Psoas muscle (tissue), 8 donors: ENCODE measurements at places on chromosomes 12 and 14. TPM values are rescaled to one million over a fixed set of nuclear protein-coding genes. Genes with fewer than 3 reads are reported as not detected.

DBX2 gene
- total RNA-seq, result 0.20 TPM

STXBP6 gene
- 2.4 TPM for total RNA-seq

EXD2 gene
- total RNA-seq, result 13.2 TPM

AMDHD1 gene
- total RNA-seq, result 0.20 TPM

CPNE6 gene
- total RNA-seq, result not detected

LTB4R gene
- 2.1 TPM for total RNA-seq

C1QL4 gene
- not detected for total RNA-seq

KRT8 gene
- total RNA-seq, result 0.74 TPM

ADAM21 gene
- total RNA-seq, result 0.10 TPM

GPRC5D gene
- not detected for total RNA-seq

ANKRD33 gene
- total RNA-seq, result not detected

INHBC gene
- not detected for total RNA-seq

CMA1 gene
- 0.38 TPM for total RNA-seq

ACOT6 gene
- total RNA-seq, result not detected

GPR68 gene
- total RNA-seq, result 0.17 TPM

GRCh38 chr12:46391630-46392029 is 19.1 kb upstream of the SLC38A2 start:
- no peak overlapping the region for H3K4me3 ChIP-seq
- no peaks in the 10 kb centered on the region for H3K27me3 ChIP-seq
- no peak for DNase-seq
- peaks cover 33% of the 10 kb centered on the region for H3K4me1 ChIP-seq
- peaks cover 11% of the 10 kb centered on the region for H3K36me3 ChIP-seq
- H3K27ac ChIP-seq, result no peak overlapping the region

DNA sequence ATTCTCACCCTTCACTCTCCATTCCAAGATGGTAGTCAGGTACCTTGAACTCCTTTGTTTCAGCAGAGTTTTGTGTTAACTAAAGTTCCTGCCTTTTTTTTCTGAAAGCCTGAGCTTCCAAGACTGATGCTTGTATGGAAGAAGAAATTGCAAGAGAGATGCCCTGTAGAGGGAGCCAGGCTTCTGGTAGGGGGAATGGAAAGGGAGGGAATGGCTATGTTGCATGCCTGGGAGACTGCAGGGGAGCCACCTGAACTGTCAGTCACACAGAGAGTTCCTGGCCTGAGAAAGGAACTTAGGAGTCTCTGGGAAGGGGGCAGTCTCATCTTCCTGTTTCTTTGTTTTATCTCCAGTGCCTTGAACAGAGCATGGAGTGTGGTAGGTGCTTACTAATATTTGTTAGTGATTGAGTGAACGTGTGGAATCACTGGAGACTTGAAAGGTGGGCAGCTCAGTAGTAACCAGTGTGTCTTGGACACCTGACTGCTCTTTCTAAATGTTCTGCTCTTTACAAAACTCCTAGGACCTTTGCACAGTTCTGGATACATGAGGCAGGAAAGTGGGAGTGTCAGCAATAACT is 132.2 kb downstream of the ANO4 start:
- H3K36me3 ChIP-seq, result no peaks in the 10 kb centered on the region
- no peaks in the 10 kb centered on the region for H3K4me1 ChIP-seq
- no peak for DNase-seq
- no peak overlapping the region for H3K27ac ChIP-seq
- H3K4me3 ChIP-seq, result no peak overlapping the region

DNA sequence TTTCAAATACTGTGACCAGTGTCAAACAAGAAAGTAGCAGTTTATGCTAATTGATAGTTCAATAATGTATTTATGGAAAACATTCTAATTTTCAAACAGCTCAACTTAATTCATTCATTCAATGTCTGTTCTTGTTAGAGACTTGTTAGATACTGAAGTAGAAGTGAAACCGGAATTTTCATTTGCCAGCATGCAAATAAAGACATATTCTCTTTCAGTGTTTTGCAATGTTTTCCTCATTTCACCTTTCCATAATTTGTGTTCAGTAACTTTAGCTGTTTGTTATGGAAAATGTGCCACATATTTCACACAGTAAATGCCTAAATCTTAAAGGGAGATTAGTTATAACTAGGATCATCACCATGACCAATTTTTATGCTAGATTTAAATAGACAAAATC is 21.2 kb downstream of the TAS2R50 start:
- no peak overlapping the region for H3K27ac ChIP-seq
- no peaks in the 10 kb centered on the region for H3K36me3 ChIP-seq
- peaks cover 3% of the 10 kb centered on the region for H3K4me1 ChIP-seq
- DNase-seq, result no peak

- no peak overlapping the region for H3K4me3 ChIP-seq
- no peaks in the 10 kb centered on the region for H3K36me3 ChIP-seq
- H3K4me1 ChIP-seq, result peaks cover 4% of the 10 kb centered on the region
- H3K27me3 ChIP-seq, result no peaks in the 10 kb centered on the region
Measured at GRCh38 chr14:91019673-91020072, 40.8 kb downstream of the RPS6KA5 start.

DNA sequence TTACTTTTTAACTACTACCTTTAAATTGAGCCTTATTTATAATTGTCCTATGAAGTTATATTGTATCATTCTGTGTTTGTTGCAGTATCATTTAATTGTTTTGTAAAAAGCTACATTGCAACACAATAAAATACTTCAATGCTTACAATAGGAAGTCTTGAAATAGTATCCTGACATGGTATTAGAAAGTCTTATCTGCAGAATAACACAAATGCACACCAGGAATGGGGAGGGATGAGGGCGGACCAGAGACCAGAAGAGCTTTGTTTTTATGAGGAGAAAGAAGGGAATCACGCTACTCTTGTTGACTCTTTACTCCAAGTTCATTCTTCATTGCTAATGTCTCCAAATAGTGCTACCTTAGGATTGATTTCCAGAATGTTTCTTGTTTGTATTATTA is 120.2 kb downstream of the MON2 start:
- H3K36me3 ChIP-seq, result peaks cover 65% of the 10 kb centered on the region
- DNase-seq, result no peak
- no peak overlapping the region for H3K4me3 ChIP-seq
- no peaks in the 10 kb centered on the region for H3K4me1 ChIP-seq

DNA sequence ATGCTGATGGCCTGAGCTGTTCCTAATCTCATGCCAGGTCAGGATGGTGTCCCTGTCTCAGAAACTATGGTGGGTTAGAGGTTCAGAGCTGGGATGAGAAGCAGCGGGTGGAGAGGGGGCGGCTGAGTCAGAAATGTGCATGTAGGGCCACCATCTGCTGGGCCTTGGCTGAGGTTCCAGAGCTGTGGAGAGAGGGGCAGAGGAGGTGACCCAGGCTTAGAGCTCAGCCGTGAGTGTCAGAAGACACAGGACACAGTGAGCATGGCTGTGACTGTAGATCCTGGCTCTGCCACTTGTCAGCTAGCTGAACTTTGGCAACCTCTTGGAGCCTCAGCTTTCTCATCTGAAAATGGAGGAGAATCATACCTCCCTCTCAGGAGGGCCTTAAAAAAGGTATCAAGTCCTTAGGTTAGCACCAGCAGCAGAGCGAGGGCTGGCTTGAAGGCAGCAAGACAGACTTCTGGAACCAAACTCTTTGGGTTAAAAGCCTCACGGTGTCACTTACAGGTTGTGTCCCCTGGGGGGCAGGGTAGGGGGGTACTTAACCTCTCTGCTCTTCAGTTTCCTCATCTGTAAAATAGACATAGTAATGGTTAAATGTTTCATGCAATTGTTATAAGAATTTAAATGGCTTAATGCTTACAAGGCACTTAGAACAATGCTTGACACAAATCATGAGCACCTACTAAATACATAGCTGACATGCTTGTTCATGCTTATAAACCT is 34.8 kb downstream of the TMEM229B start:
- no peak overlapping the region for H3K4me3 ChIP-seq
- no peaks in the 10 kb centered on the region for H3K27me3 ChIP-seq
- no peaks in the 10 kb centered on the region for H3K36me3 ChIP-seq
- no peak overlapping the region for H3K27ac ChIP-seq
- no peak for DNase-seq

- no peaks in the 10 kb centered on the region for H3K27me3 ChIP-seq
- no peaks in the 10 kb centered on the region for H3K36me3 ChIP-seq
Measured at GRCh38 chr12:13744561-13744960, 236.8 kb downstream of the GRIN2B start.

GRCh38 chr12:12665194-12665593 is 30.8 kb downstream of the GPR19 start:
- H3K27ac ChIP-seq, result no peak overlapping the region
- no peak for DNase-seq
- H3K4me3 ChIP-seq, result no peak overlapping the region
- H3K27me3 ChIP-seq, result no peaks in the 10 kb centered on the region

GRCh38 chr14:46404865-46405811 is 246.4 kb downstream of the RPL10L start:
- no peaks in the 10 kb centered on the region for H3K4me1 ChIP-seq
- no peak for DNase-seq
- no peak overlapping the region for H3K4me3 ChIP-seq
- H3K27me3 ChIP-seq, result no peaks in the 10 kb centered on the region

DNA sequence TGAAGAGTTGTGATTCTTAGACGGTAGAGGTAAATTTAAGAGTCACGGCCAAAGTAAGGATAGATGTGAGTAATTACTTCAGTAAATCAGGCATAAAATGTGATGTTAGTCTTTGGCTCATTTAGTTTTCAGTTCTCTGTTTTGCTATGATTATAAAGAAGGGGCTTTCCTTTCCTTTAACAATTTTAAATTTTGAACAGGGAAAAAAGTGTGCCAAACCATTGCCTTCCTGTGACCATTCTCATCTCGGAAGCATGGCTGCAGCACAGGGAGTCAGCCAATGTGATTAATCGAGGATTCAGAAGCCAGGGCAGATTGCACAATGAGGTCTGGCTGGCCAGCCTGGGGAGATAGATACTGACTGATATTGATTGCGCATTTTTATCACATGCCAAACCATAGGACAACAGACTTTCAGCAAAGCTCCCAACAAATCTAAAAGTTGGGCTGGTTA is 480.2 kb upstream of the PRICKLE1 start:
- no peaks in the 10 kb centered on the region for H3K4me1 ChIP-seq
- DNase-seq, result peak; percentile 59
- H3K4me3 ChIP-seq, result no peak overlapping the region
- H3K36me3 ChIP-seq, result no peaks in the 10 kb centered on the region
- H3K27ac ChIP-seq, result no peak overlapping the region

- DNase-seq, result no peak
- no peak overlapping the region for H3K4me3 ChIP-seq
- no peaks in the 10 kb centered on the region for H3K4me1 ChIP-seq
Measured at GRCh38 chr12:107779077-107779831, 4.8 kb downstream of the ASCL4 start.

DNA sequence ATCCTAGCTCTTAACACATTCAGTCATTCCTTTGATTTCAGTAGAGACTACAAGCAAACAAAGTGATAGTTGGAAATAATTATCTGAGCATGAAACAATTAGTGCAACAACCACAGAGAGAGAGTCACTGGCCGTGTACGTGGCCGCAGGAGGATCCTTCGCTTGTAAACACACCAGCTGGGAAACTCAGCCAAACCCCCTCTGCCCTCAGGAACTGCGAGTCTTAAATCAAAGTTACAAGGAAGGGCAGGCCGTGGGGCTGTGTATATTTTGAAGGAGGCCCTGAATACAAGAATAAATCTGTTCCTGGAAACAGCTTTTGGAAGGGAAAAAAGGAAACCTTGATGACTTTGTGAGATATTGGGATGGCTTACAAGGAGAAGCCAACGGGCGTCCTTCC is 164.5 kb downstream of the ANO2 start:
- H3K4me3 ChIP-seq, result no peak overlapping the region
- no peaks in the 10 kb centered on the region for H3K36me3 ChIP-seq
- no peak for DNase-seq

DNA sequence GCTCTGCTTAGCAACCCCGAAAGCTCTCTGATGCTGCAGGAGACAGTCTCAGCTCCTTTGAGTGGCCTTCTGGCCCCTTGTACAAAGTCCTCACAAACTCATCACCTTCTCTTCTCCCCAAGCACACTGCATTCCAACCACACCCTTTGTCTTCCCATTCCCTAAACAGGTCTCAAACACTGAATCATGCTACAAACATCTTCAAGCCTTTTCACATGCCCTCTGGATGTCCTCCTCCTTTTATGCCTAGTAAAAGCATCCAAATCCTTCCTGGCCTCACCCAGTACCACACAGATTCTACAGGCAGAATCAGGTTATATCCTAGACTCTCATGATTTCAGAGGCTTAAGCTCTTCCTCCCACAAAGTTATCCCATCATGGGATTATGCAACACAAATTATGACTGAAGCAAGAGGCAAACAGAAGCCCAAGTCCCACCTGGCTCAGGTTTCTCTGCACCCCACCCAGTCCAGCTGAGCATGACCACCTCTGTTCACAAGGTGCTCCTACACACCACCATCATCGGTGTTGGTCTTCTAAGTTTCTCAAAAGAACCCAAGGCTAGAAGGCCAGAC is 61.4 kb upstream of the PCED1B start:
- no peak overlapping the region for H3K4me3 ChIP-seq
- H3K4me1 ChIP-seq, result peaks cover 3% of the 10 kb centered on the region
- H3K27ac ChIP-seq, result no peak overlapping the region
- no peaks in the 10 kb centered on the region for H3K27me3 ChIP-seq
- no peak for DNase-seq

DNA sequence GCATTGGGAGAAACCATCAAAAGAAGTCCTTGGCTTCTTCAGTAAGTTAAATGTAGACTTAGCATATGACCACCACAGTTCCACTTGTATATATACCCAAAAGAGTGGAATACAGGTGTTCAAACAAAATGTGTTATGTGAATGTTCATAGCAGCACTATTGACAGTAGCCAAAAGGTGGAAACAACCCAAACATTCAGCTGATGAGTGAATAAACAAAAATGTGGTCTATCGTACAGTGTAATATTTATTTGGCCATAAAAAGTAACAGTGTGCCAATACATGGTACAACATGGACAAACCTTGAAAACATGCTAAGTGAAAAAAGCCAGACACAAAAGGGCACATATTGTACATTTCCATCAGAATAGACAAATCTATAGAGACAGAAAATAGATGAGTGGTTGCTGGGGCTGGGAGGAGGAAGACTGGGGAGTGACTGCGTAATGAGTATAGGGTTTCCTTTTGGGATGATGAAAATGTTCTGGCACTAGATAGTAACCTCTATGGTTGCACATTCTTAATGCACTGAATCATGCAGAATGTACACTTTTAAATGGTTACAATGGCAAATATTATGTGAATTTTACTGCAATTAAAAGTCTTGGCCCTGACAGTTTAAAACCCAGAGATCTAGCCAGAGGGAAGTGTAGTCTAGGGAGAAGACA is 5.5 kb downstream of the ERP29 start:
- H3K4me3 ChIP-seq, result no peak overlapping the region
- H3K36me3 ChIP-seq, result peaks cover 3% of the 10 kb centered on the region
- H3K4me1 ChIP-seq, result peaks cover 19% of the 10 kb centered on the region
- no peaks in the 10 kb centered on the region for H3K27me3 ChIP-seq
- H3K27ac ChIP-seq, result no peak overlapping the region

- peak overlapping the region; percentile 97 for H3K27ac ChIP-seq
- no peaks in the 10 kb centered on the region for H3K36me3 ChIP-seq
- peak overlapping the region; percentile 99 for H3K4me3 ChIP-seq
- H3K4me1 ChIP-seq, result peaks cover 53% of the 10 kb centered on the region
- no peak for DNase-seq
Measured at GRCh38 chr12:51955702-51956101, 4.2 kb downstream of the ACVR1B start.
